ENCODE measurements at places on chromosomes 6 and 20. TPM values are rescaled to one million over a fixed set of nuclear protein-coding genes. Genes with fewer than 3 reads are reported as not detected.

- peak overlapping the region; percentile 95 for H3K4me3 ChIP-seq
- peaks cover 10% of the 10 kb centered on the region for H3K36me3 ChIP-seq
- H3K4me1 ChIP-seq: peaks cover 36% of the 10 kb centered on the region
- DNase-seq: peak; percentile 28
These were observed 58.4 kb downstream of the TRIM38 start for GRCh38 chr6:26021001-26021349.

DNA sequence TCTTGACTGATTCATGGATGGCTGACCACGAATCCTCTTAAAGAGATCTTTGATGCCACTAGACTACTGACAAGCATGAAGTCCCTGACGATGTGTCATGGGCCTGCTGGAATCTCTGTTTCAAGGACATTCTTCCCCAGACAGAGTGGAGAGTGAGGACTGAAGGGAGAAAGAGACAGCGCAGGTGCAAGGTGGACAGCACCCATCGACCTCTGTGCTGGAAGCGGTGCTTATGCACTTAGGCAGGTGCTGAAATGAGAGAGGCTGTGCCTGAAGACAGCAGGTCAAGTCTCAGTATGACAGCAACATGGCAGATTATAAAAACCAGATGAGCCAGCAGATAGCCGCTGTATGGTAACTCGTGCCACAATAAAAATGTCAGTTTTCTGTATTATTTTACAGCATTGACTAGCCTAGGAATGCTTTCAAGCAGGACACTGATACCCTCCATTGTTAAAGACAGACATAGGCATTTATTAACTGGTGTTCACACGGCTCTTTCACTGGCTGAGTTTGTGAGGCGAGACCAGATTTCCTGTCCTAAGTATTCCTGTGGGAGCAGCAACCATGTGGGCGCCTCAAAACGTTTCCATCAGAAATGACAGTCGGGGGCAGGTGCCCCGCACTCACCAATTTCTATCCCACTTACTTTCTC, 47.5 kb downstream of the FOXC1 start:
- no peak overlapping the region for H3K27ac ChIP-seq
- H3K36me3 ChIP-seq: no peaks in the 10 kb centered on the region
- no peak for DNase-seq
- H3K4me3 ChIP-seq: no peak overlapping the region
- H3K27me3 ChIP-seq: peaks cover 5% of the 10 kb centered on the region

- H3K4me3 ChIP-seq: no peak overlapping the region
- H3K27ac ChIP-seq: no peak overlapping the region
- H3K36me3 ChIP-seq: no peaks in the 10 kb centered on the region
- peaks cover 19% of the 10 kb centered on the region for H3K27me3 ChIP-seq
- H3K4me1 ChIP-seq: no peaks in the 10 kb centered on the region
These were observed 859 bp downstream of the C20orf202 start for GRCh38 chr20:1204113-1204512.

DNA sequence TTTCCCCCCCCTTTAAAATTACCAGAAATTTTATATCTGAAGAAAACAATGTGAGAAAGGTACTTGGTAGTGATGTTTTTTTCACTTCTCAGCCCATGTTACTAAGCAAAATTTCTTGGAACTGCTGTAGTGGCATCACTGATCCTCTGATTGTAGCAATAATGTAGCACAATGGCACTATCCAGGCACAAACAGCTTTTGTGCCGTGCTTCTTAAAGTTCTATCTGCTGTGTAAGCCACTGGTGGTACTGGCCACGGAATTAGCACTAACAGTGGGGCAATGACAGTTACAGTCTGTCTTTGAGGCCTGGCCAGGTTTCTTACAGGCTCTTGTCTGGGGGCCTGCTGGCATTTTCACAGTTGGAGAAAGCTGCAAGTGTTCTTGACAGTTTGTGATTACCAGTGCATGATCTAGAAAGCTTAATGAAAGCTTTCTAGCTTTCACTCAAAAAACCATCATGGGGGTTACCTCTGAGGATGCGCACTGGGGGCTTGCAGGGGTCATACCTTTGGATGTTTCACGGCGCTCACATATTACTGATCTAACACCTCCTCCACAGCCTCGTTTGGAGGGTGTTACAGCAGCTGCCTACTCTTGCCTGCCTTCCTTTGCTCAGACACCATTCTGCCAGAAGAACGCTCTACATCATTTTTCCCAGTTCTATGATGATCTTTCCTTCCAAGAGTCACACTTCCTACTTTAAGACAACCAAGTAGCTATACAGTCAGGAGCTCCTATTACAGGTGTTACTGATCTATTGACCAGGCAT, 58.4 kb upstream of the ARMH2 start:
- no peak for DNase-seq
- peaks cover 3% of the 10 kb centered on the region for H3K4me1 ChIP-seq
- no peak overlapping the region for H3K4me3 ChIP-seq
- H3K27ac ChIP-seq: no peak overlapping the region

DNA sequence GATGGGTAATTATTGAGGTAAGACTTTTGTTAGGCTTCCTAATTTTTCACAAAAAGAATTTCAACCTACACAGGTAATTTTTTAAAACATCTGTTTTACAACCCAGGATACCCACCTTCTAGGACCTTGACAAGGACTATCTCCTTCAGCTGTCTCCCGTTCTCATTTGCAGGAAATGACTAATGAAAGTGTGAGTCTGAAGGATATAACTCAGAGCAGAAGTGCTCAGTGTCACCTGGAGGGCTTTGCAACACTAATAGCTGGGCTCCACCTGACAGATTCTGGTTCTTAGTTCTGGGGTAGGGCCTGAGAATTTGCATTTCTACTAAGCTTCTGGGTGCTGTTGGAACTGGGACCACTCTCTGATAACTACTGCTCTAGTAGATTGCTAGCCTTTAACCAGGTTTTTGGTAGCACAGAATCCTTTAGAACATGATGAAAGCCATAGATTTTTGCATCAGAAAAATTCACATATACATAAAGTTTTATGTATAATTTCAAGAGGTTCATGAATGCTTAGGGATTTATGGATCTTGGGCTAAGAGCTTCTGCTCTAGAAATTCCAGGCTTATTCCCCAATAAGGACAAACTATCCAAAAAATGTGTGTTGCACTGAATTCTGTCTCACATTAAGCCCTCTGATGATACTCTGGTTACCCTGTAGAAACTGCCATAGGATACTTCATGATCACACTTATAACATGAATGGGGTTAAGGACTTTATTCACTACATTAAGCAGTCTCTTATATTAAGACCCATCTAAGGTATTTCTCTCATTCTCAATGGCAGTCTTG, 30.3 kb downstream of the AK9 start:
- DNase-seq: no peak
- peaks cover 1% of the 10 kb centered on the region for H3K4me1 ChIP-seq
- H3K4me3 ChIP-seq: no peak overlapping the region
- no peaks in the 10 kb centered on the region for H3K27me3 ChIP-seq
- no peak overlapping the region for H3K27ac ChIP-seq

DNA sequence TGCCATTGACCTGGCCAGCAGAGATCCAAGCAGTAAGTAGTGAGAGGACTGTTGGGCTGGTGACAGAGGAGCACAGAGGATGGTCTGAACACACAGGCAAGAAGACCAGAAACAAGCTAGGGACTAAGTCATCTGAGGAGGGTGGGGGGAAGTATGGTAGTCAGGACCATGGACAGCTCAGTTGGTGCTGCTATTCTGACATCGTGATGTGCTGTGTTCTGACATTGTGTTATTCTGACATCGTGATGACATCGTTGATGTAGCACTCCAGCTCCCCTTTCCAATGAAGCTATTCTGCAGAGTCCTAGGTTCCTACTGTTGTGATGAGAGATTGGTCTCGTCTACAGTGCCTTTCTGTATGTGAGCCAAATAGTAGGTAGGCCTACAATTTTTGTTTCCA, 28.7 kb downstream of the CFAP206 start:
- no peaks in the 10 kb centered on the region for H3K36me3 ChIP-seq
- no peak overlapping the region for H3K27ac ChIP-seq
- H3K4me3 ChIP-seq: no peak overlapping the region
- no peaks in the 10 kb centered on the region for H3K4me1 ChIP-seq

DNA sequence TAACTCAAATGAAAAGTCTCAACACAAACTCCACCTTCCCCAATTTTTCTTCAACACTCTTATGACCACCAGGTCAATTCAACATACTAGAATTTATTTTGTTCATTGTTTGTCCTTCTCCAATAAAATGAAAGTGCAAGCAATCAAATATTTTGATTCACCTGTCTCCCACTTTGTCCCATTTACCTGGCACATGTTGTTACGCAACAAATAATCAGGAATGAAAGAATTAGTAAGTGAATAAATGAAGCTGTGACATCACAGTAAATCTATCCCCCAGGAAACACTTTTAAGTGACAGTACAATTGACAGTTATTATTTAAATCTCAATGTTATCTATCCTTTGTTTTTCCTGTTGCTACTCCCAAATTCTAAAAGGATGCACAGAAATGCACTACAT, 393.7 kb upstream of the OPRM1 start:
- H3K27me3 ChIP-seq: no peaks in the 10 kb centered on the region
- H3K36me3 ChIP-seq: no peaks in the 10 kb centered on the region
- H3K27ac ChIP-seq: no peak overlapping the region

DNA sequence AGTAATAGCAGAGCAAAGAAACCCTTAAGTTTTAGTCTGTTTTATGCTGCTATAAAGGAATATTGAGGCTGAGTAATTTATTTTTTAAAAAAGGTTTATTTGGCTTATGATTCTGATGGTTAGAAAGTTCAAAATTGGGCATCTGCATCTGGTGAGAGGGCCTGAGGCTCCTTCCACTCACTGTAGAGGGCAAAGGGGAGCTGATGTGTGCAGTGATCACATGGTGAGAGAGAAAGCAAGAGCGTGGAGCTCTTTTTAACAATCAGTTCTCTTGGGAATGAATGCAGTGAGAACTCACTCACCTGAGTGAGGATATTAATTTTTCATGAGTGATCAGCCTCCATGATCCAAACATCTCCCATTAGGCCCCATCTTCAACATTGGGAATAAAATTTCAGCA, 36.4 kb upstream of the SAMD3 start:
- H3K27me3 ChIP-seq: no peaks in the 10 kb centered on the region
- H3K36me3 ChIP-seq: peaks cover 2% of the 10 kb centered on the region
- no peak overlapping the region for H3K27ac ChIP-seq
- H3K4me1 ChIP-seq: no peaks in the 10 kb centered on the region

DNA sequence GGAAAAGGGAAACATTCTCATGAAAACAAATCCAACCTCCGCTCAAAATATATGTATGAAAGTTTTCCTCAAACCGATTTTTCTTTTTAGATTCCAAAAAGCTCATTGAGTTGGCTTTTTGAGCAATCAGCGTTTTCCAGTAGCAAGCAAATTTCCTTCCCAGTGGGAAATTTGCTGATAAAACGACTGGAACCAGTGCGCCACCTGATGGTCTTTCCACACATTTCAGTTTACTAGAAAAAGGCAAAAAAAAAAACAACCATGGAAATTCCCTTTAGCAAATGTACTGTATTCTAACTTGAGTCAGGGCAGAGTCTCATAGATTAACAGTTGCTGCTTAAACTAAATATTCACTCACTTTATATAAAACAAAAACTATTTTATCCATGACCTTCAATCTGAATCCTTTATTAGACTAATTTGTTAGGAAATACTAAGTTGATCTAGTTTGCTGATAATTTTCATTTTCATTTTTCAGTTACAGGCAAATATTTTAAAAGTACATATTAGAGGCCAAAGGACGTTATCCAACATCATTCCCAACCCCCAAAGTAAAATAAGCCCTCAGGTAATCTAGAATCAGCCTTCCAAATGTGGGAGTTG, 271.5 kb downstream of the FOXA2 start:
- no peaks in the 10 kb centered on the region for H3K4me1 ChIP-seq
- no peak overlapping the region for H3K27ac ChIP-seq
- DNase-seq: peak; percentile 16
- H3K27me3 ChIP-seq: peaks cover 16% of the 10 kb centered on the region
- no peak overlapping the region for H3K4me3 ChIP-seq

GRCh38 chr6:6717953-6718352, 129.4 kb downstream of the LY86 start:
- H3K36me3 ChIP-seq: no peaks in the 10 kb centered on the region
- H3K4me1 ChIP-seq: peaks cover 18% of the 10 kb centered on the region
- H3K27ac ChIP-seq: no peak overlapping the region
- no peaks in the 10 kb centered on the region for H3K27me3 ChIP-seq
- H3K4me3 ChIP-seq: no peak overlapping the region

GRCh38 chr6:157721426-157721825, 101.6 kb upstream of the SNX9 start:
- no peaks in the 10 kb centered on the region for H3K36me3 ChIP-seq
- DNase-seq: no peak
- peak overlapping the region; percentile 75 for H3K27ac ChIP-seq

GRCh38 chr20:35462351-35462750, 7.0 kb downstream of the CEP250 start:
- H3K36me3 ChIP-seq: peaks cover 7% of the 10 kb centered on the region
- H3K27me3 ChIP-seq: no peaks in the 10 kb centered on the region
- no peak overlapping the region for H3K4me3 ChIP-seq
- no peak overlapping the region for H3K27ac ChIP-seq
- H3K4me1 ChIP-seq: peaks cover 10% of the 10 kb centered on the region

DNA sequence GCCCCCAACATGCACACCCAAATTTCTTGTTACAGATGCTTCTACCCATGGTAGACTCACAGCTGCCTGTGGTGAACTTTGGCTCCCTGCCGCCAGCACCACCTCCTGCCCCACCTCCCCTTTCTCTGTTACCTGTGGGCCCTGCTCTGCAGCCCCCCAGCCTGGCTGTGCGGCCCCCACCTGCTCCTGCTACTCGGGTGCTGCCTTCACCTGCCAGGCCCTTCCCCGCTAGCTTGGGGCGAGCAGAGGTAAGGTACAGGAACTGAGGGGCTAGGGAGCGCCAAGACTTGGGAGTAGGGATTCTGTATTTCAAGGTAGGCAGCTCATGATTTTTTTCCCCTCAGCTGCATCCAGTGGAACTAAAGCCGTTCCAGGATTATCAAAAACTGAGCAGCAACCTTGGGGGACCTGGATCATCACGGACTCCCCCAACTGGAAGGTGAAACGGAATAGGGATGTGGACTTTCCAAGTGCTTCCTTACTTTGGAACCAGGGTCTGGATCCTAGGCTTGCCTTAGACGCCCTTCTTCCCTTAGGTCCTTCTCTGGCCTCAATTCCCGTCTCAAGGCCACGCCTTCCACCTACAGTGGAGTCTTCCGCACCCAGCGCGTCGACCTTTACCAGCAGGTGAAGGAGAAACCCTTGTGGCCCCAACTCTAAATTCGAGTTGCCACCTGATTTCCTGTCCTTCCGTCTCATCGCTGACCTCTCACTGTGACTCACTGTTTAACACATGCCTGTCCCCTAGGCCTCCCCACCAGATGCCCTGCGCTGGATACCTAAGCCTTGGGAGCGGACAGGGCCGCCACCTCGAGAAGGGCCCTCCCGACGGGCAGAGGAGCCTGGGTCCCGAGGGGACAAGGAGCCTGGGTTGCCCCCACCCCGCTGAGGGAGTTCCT, 15.5 kb downstream of the BAG6 start:
- peak overlapping the region; percentile 85 for H3K27ac ChIP-seq
- H3K27me3 ChIP-seq: no peaks in the 10 kb centered on the region
- DNase-seq: no peak
- peaks cover 26% of the 10 kb centered on the region for H3K36me3 ChIP-seq

The DEFB119 gene
- not detected for total RNA-seq

The C6orf15 gene
- not detected for total RNA-seq

The FAM184A gene
- 23.0 TPM for total RNA-seq

The SNAP25 gene
- total RNA-seq: 8.2 TPM
